RCC 7860 (cell line): ENCODE measurements at places on chromosomes 12 and 14.

DNA sequence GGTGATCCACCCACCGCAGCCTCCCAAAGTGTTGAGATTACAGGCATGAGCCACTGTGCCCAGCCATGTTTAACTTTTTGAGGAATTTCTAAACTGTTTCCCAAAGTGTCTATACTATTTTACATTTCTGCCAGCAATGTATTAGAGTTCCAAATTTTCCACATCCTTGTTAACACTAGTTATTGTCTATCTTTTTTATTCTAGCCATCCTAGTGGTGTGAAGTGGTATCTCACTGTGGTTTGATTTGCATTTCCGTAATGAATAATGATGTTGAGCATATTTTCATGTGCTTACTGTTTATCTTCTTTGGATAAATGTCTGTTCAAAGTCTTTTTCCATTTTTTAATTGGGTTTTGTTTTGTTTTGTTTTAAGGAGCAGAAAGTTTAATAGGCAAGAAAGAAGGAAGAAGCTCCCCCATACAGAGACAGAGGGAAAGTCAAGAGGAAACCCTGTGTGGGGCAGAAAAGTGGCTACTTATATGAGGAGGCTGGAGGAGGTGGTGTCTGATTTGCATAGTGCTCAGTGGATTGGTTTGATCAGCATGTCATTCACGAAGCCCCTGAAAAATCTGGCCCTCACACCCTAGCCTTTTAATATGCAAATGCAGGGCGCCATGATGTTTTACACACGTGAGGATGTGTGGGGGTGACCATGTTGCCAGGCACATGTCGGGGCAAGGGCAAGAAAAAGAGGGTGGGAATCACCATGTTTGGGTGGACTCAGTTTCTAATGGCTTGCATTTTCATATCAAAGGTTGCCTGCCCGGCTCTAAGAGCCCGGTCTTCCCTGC, 14.9 kb downstream of the TXNRD1 start:
- no peak for DNase-seq

DNA sequence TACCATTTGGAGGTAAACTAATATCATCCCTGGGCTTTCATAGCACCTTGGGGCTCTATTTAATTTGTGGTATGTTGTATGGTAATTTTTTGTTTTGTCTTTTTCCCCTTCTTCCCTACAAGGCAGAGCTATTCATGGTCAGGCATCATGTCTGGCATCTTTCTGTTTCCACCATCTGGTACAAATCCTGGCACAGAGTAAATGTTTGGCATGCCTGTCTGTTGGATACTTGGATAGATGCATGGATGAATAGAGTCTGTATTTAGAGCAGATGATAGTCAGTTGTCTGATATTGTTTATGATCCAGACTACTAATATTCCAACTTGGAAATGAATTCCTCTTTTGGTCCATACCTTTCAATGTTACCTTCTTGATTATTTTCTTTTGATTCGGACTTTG, 139.8 kb downstream of the NEDD1 start:
- no peak for DNase-seq

DNA sequence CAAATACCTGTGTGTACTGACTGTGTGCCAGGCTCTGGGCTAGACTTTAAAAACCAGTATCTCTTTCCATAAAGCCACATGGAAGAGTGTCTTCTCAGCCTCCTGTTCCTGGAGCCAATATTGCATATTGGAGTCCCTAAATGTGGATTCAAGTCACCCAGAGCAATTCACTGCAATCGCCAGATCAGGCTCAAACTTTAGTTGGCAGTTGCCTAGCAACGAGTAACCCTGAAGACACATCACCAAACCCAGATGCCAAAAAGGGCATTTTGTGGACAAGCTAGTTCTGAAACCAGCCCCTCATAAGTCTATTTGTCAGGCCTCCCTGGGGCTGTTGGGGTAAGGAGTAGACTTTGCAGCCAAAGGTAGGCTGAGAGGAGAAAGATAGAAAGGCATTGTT, 13.7 kb downstream of the DPF3 start:
- DNase-seq: no peak

DNA sequence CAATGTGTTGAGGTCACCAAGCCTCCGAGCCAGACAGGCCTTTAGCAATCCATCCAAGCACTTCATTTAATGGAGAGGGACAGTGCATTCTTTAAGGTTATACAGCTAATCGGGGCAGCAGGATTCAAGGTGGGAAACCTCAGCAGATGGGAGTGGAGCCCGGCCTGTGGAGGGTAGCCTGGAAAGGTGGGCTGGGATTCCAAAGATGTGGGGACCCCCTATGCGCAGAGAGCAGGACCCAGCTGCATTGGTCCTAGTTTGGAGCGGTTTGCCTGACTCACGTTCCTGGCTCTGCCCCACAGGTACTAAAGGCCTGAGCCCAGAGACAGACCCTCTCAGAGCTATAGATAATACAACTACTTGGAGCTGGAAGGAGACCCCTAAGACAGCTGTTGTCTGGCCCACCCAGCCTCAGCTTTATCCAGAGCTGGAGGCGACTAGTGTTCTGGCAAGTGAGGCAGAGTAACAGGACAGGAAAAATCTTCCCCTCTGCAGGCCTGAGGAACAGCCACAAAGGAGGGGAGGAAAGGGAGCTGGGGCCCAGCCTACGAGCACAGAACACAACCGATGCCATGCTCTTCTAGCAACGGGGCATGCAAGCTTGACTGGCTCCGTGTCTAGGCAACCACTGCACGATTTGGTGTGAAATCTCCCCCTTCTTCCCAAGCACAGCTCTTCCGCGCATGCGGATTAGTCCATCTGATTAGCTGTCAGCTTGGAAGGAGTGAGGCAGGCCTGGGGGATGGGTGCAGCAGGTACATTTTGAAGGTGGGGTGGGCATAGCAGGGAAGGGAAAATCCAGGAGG, 1.1 kb upstream of the MYH7 start:
- no peak for DNase-seq

DNA sequence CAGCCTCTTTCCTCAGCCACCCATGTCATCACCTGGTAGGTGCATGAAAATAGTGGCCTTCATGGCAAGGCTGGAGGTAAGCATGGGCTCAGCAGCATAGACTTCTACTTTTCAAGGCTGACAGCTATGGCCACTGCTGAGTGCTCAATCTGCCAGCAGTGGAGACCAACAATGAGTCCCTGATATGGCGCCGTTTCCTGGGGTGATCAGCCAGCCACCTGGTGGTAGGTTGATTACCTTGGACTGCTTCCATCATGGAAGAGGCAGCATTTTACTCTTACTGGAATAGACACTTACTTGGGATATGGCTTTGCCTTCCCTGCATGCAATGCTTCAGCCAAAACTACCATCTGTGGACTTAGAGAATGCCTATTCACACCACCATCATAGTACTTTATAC, 39.5 kb upstream of the USP44 start:
- DNase-seq: no peak

GRCh38 chr12:12513416-12514006, 49.2 kb downstream of the DUSP16 start:
- DNase-seq: no peak

- no peak for DNase-seq
Observed at GRCh38 chr14:30527196-30527595, 31.8 kb upstream of the G2E3 start.

- DNase-seq: peak; percentile 8
Observed at GRCh38 chr12:41663598-41664265, 475.6 kb downstream of the PDZRN4 start.

DNA sequence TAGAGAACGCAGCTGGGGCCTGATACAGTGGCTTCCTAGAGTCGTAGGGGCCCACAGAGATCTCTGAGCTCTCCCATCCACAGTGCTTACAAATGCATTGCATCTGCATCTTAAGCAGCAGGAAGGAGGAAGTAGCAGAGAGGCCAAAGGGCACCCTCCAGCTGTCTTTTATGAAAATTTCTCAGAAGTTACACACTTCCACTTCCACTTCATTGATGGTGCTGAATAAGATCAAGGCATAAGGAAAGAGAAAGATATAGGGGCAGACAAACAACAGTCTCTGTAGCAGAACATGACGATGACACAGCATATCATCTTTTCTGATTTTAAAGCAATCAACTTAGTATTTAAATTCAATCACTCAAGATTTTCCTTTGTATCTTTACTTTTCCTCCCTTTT, 51.6 kb upstream of the ABCC9 start:
- DNase-seq: no peak

- DNase-seq: no peak
Observed at GRCh38 chr14:97010491-97011160, 213.4 kb downstream of the VRK1 start.
